ENCODE measurements at places on chromosomes 1 and 21.

DNA sequence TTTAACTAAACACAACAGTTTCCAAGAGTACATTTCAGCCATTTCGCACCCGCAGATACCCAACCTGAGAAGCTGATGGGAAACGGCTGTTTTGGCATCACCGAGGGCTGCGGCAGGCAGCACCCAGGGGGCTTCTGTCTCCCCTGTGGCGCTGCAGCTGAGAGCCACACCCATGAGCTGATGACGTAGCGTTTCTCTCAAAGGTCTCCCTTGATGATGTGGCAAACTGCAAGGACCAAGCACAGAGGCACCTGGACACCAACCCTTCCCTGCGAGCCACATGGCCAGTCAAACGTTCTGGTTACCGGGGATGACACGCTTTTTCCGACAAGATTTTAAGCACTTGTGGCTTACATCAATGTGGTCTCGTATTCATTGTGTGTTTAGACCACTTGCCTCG lies 150.8 kb upstream of the ERG start:
- no peak for DNase-seq

DNA sequence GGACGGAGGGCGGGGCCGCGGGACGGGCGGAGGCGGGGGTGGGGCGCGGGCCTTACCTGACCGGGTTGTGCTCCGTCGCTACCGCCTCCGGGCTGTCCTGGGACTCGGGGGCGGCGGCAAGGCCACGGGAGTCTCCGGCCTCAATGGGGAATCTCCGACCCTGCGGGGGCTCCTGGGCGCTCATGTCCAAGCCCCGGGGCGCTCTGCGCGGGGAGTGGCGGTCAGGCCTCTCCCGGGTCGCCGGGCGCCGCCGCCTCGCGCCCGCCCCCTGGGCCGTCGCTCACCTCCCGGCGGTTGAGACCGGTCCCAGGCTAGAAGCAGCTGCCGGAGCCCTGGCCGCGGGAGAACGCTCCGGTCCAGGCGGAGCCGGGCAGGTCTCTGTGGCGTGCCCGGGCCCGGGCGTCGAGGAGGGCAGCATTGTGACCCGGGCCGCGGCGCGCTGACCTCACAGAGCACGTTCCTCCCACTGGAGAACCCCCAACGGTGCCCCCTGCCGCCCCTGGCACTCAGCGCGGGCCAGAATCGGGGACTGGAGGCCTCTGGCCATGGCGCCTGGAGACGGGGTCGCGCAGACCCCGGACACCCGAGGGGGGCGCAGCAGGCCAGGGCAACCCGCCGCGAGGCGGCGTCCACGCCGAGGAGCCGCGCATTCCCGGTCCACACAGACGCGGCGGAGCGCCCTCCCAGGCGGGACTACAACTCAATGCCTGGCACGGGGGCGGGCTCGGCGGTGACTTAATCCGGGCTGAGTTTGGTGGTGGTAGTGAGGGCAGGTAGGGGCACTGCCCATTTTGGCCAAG lies 411 bp downstream of the FAM229A start:
- no peak for DNase-seq

GRCh38 chr1:101479945-101480344 lies 243.1 kb downstream of the S1PR1 start:
- no peak for DNase-seq

- no peak for DNase-seq
These were observed at the start of gene PDZK1IP1 for GRCh38 chr1:47189844-47190508. PDZK1IP1 (minus strand) TSS chr1:47190036; CDS start chr1:47189932, 104 bp downstream.

GRCh38 chr1:196302981-196303380 lies 305.3 kb downstream of the KCNT2 start:
- DNase-seq = no peak

- DNase-seq = no peak
These were observed 6.8 kb downstream of the TRNP1 start for GRCh38 chr1:27000090-27000816.
